NB4 (cell line): ENCODE measurements at places on chromosomes 2 and 18.

DNA sequence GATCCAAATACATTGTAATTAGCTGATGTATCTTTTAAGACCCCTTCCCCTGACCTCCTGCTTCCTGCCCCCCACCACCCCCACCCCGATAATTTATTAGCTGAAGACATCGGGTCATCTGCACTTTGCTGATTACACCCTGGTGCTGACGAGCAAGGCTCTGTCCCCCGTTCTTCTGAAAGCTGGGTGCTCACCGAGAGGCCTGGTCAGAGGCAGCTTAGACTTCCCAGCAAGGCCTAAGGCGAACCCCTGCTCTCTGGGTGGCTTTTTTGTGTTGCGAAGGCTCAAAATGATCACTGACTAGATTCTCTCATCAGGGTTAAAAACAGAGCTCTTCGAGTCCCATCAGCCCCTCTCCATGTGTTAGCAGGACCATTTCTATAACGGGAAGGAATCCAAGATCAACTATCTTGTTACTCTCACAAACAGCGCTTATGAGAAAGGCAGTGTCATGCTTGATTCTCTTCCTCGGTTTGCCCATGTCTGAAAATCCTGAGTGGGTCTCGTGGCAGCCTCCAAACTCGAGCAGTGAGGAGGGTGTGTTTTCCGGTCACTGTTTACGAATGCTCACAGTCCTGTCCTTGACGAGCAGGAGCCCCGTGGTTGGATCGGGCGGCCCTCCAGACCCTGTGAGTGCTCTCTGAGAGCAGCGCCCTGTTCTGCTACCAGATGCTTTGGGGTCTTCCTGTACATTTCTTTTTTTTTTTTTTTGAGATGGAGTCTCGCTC, 201.6 kb downstream of the HDAC4 start:
- DNase-seq = no peak

DNA sequence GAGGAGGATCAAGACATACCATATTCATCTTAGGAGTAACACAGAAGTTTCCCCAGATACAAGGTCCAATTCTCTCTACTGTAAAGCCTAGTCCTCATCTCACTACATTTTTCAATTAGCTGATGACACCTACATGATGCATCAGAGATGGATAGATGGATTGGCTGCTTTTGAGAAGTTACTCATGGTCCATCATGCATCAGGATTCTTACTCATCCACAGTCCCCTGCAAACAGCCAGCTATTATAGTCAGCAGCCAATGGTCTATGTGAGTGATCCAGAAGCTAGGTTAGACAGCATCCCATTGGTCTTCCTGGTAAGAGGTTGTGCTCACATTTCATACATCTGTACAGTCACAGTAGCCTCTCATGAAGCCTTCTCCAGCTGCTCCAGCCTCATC, 154.5 kb upstream of the NRP2 start:
- DNase-seq = no peak

- DNase-seq = no peak
Measured at GRCh38 chr18:48843162-48843561, 107.6 kb downstream of the SMAD7 start.

GRCh38 chr18:47724186-47724975, 206.1 kb downstream of the SMAD2 start:
- DNase-seq = no peak

- peak; percentile 63 for DNase-seq
Measured at GRCh38 chr2:219997341-219997851, 370.0 kb downstream of the SLC4A3 start.

DNA sequence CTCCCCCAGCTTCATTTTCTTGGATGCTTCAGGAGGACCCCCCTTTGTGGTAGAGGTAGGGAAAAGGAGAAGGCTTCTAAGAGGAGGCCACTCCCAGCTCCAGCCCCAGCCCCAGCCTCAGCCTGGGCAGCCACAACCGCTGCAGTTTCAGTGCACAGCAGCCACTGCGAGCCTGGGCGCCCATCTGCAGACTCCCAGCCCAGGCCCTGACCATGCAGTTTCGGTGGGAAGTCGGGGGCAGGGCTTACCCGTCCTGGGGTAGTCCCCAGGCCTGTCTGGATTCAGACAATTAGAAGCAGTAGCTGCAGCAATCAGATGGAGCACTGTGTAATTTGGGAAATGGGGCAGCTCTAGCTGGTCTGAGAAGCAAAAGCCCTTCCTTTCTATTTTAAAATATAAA, 28.6 kb downstream of the ITM2C start:
- DNase-seq = peak; percentile 69

DNA sequence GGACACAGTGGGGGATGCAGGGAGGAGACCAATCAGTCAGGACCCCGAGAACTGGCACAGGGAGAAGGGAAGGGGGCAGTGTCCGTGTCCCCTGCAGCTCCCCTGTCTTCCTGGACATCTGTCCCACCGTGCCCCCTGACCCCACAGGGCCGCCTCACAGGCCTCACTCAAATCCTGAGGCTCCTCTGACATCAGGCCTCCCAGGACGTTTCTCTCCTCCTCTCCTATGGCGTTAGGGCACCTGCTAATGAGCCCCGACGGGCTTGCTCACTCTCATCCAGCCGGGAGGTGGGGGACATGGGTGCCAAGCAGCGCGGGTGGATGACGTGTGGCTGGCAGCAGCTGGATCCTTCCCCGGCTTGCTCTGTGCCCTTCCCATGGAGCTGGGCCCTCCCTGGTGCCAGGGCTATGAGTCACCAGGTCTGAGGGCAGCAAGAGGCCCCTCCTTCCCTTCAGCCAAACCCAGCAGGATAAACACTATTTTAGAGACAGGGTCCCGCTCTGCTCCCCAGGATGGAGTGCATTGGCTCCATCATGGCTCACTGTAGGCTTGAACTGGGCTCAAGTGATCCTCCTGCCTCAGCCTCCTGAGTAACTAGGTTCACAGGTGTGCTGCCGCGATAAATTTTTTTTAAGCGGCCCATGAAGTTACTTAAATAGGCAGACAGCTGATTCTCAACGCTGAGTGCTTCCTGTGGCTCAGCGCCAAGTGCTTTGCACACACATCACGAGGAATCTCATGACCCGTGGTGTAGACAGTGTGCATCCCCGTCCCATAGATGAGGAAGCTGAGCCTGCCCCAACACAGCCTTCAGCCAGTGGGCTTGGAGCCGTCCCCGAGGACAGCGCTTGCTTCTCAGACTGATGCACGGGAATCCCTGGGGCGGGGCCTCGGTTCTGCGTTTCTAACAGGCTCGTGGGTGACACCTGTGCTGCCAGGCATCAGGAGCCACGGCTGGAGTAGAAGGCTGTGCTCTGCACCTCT, 64.5 kb upstream of the HDAC4 start:
- peak; percentile 22 for DNase-seq

DNA sequence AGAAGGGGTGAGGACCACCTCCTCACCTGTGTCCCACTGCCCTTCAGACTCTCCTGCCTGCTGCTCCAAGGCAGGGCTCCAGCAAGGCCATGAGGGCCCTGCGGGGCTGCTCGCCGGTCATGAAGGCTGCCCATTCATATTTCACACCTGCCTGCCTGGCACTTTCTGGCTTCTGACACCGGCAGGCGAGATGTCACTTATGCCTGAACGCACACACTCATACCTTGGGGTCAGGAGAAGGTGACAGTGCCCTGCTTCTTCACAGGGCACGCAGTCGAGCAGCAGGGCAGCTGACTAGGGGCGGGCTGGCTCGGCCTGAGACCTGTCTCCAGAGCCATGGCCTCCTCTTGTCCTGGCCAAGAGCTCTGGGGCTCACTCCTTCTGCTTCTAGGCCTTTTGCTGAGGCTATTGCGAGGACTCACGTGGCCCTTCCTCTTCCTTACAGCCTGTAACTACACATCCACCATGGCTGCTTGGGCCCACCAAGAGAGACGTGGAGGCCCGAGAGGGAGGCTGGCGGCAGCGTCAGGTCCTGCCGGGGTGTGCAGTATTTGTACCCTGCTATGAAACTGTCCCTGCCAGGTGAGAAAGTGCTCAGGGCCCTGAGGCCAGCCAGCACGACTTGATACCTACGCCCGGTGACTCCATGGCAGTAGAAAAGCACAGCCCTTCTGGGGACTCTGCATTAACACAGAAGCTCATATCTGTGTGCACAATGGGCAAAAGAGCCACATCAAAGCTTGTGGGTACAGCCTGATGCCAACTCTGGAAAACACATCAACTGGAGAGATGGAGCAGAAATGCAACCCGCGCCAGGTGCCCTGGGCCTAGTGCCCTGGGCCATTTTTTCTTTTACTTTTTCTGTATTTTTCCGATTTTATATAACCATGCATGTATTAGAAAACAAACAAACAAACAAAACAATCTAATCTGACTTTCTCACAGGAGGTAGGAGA, 30.6 kb downstream of the HS6ST1 start:
- DNase-seq = no peak

DNA sequence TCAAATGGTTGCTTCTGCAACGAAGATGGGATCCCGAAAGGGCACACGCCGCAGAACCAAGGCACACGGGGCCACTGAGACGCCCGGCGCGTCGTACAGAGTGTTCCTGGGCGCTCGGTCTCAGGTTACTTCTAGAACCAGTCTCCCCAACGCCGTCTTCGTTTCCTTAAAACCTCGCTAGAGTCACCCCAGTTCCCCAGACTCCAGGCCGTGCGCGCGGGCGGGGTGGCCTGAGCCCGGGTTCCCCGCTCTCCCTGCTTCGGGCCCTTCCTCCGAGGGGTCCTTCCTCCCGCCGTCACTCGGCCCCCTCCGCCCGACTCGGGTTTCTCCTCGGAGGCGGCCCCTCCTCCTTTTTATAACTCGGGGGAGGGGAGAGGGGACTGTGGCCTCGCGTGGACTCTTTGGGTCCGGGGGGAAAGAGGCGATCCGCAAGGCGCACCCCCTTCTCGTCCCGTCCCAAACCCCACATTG, 774 bp upstream of the FZD7 start:
- DNase-seq = peak; percentile 77

DNA sequence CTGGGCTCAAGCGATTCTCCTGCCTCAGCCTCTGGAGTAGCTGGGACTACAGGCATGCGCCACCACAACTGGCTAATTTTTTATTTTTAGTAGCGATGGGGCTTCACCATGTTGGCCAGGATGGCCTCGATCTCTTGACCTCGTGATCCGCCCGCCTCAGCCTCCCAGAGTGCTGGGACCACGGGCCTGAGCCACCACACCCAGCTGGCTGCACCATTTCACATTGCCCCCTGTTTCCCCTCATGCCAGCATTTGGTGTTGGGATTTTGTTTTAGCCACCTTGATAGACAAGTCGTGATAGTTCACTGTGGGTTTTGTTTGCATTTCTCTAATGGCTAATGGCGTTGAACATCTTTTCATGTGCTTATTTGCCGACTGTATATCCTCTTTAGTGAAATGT, 5.8 kb upstream of the COLEC11 start:
- no peak for DNase-seq

- DNase-seq = no peak
Measured at GRCh38 chr2:131646669-131647297, 119.1 kb downstream of the CCDC74A start.

GRCh38 chr18:52694804-52695203, 354.8 kb downstream of the DCC start:
- DNase-seq = peak; percentile 9

- no peak for DNase-seq
Measured at GRCh38 chr2:160876029-160876428, 284.2 kb upstream of the TANK start.

DNA sequence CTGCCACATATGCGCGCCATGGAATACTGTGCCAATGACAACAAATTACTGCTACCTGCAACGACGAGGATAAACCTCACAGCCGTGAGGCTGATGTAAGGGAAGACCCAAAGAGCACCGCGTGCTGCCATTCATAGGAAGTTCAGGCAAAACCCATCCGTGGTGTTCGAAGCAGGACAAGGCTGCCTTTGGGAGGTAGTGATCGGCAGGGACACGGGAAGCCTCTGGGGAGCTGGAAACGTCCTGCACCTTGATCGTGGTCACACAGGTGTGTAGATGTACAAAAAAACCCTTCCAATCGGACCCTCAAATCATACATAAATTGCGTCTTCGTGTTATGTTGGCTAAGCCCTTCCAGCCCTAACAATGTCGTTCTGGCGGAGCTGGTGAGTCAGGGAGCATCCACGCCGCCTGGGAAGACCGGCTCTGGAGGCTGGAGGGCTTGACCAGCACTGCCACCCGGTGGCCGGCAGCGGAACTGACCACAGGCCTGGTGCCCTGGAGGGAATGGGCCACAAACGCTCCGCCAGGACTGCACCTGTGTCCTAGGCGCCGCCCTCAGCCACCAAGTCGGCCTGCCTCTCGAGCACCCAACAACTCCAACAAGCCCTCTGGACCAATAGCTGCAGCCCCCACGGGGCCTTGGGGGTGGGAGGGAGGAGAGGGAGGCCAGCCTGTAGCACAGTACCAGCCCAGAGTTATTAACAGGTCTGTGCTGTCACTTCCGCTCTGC, 4.1 kb upstream of the NEURL3 start:
- peak; percentile 83 for DNase-seq

DNA sequence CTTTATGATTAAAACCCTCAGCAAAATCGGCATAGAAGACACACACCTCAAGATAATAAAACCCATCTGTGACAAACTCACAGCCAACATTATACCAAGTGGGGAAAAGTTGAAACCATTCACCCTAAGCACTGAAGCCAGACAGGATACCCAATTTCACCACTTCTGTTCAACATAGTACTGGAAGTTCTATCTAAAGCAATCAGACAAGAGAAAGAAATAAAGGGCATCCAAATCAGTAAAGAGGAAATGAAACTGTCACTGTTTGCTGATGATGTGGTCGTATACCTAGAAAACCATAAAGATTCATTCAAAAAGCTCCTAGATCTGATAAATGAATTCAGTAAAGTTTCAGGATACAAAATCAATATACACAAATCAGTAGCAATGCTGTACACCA, 16.4 kb upstream of the RPRD1A start:
- no peak for DNase-seq

GRCh38 chr2:32865399-32866068, 81.2 kb upstream of the LTBP1 start:
- peak; percentile 9 for DNase-seq

- DNase-seq = no peak
Measured at GRCh38 chr18:25327584-25327983, 24.4 kb downstream of the ZNF521 start.
